GM23248 (cell line): ENCODE measurements at places on chromosomes 13 and 19. TPM values are rescaled to one million over a fixed set of nuclear protein-coding genes. Genes with fewer than 3 reads are reported as not detected.

DNA sequence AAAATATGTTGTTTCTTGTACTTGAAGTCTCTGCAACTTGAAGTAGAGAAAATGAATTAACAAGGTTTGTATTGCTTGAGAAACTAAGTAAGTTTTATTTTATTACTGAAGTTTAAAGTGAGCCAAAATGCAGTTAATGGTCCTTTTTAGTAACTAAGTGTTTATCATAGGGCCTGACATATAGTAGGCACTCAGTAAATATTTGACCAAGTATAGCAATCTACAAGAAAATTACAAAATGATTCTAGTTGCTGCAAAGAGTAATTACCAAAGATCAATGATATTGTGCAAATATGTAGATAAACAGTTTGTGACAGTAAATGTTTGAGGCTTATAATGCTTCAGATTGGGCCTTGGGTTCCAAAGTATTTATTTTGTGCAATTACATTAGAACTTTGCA is 2.4 kb upstream of the XPO4 start:
- no peaks in the 10 kb centered on the region; the same call in 1 of the 2 replicates for H3K36me3 ChIP-seq
- no peak overlapping the region for H3K27ac ChIP-seq
- DNase-seq, result no peak
- no peaks in the 10 kb centered on the region for H3K27me3 ChIP-seq
- H3K4me3 ChIP-seq, result no peak overlapping the region

DNA sequence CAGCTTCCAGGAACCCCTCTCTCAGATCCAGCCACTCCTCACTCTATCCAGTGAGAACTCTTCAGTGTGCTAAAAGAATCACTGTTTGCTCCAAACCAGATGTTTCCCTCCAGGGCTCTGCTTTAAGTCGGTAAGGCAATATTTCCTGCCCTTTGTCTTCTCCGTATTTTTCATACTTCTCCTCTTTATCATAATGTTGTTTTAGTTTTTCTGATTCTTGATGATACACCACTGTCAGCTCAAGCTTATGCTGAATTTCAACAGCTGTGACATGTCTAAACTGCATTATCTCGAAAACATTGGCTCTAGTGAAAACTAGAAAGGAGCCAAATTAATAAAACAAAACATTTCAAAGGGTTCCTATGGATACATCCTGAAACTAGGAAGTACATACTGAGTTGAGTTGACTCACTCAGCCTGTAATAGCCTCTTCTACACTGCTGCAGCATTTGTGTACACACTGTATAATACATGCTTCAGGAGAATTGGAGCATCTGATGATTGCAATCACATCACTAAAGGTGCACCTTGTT is 39.8 kb downstream of the GPR180 start:
- no peaks in the 10 kb centered on the region for H3K27me3 ChIP-seq
- H3K27ac ChIP-seq, result peak overlapping the region; percentile 75
- H3K36me3 ChIP-seq, result no peaks in the 10 kb centered on the region

The POLR1G gene
- total RNA-seq, result 3.9 and 8.8 TPM in 2 replicates

GRCh38 chr19:47402504-47402903 is 16.8 kb downstream of the MEIS3 start:
- no peak for DNase-seq
- H3K27ac ChIP-seq, result no peak overlapping the region
- no peak overlapping the region for H3K4me3 ChIP-seq
- H3K4me1 ChIP-seq, result no peaks in the 10 kb centered on the region
- H3K36me3 ChIP-seq, result no peaks in the 10 kb centered on the region; the same call in 1 of the 2 replicates

DNA sequence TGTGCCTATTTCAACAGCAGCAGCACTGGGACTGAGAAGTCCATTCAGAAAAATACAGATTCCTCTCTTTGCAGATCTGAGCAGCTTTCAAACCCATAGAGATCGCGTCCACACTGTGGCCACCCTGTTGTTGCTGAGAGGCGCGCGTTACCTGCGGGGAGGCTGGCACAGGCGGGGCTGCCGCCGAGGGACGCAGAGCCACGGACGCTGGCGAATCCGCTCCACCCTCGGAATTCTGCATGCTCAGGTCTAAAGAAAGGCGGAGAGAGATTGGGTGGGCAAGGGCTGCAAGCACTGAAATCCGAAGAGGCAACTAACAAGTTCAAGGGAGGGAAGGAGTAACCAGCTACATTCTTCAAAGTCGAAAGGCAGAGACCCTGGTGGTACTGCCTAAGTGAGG is 63.0 kb downstream of the RFX2 start:
- H3K4me3 ChIP-seq, result no peak overlapping the region
- H3K36me3 ChIP-seq, result no peaks in the 10 kb centered on the region
- H3K4me1 ChIP-seq, result no peaks in the 10 kb centered on the region
- no peak for DNase-seq
- no peak overlapping the region for H3K27ac ChIP-seq

The ITPKC gene
- 19.9 and 24.7 TPM in 2 replicates for total RNA-seq

DNA sequence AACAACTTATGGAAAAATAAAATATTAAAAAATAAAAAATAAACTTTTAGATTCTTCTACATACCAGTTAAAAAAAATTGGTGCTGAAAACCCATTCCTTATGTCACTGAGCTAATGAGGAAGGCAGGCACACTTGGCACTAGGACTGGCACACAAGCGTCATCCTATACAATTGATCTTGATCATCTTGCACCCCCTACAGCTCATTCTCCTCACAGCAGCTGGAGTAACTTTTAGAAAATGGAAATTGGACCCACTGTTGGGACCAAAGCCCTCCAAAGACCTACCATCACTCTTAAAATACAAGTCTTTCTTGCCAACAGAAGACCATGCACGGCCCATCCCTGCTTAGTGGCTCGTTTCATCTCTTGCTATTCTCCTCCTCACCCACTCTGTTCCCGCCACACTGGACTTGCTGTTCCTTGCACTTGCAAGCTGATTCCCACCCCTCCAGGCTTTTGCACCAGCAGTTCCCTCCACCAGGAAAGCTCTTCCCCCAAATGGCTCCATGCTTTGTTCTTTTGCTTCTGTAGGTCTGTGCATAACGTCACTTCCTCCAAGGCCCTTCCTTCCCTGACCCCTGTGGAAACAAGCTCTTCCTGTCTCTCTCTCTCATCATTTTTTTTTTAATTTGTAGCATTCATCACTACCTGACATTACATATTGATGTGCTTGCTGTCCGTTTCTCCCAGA is 11.6 kb downstream of the CTU1 start:
- DNase-seq, result peak; percentile 20
- no peaks in the 10 kb centered on the region for H3K36me3 ChIP-seq
- no peak overlapping the region for H3K27ac ChIP-seq
- no peak overlapping the region for H3K4me3 ChIP-seq

DNA sequence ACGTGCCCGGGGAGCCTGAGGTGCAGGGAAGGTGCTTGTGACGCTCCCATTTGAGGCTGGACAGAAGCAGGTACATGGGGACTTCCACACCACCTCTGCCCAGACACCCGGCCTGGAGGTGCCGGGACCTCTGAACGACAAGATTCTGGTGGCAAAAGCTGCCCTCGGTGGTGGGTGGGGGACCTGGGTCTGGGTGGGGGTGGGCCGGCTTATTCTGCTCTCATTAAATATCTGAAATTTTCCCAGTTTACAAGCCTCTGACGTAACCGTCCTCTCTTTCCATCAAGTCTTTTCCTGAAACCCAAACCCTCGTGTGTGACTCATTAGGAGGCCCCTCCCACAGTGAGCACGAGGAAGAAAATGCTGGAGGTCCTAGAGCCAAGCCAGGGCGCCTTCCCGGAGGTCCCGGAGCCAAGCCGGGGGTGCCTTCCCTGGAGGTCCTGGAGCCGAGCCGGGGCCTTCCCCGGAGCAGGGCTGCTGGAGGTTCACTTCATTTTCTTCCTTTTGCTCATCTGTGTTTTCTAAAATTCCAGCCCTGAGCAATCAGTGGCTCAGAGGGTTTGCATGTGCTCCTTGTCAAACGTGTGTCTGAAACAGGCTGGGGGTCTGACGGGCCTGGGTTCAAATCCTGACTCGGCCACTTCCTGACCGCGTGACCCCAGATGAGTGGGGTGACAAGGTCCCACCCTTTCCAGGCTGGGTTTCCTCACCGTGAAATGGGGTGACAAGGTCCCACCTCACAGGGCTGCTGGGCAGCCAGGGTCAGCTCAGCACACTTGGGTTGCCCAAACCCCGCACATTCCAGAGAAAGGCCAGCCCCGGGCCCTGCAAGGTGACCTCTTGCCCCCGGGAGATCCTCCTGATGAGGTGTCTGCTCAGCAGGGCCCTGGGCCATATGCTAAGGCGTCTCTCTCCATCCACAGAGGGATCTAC is 10.0 kb downstream of the CFD start:
- no peaks in the 10 kb centered on the region for H3K27me3 ChIP-seq
- no peak overlapping the region for H3K4me3 ChIP-seq
- peak overlapping the region; percentile 78 for H3K27ac ChIP-seq
- H3K4me1 ChIP-seq, result peaks cover 14% of the 10 kb centered on the region

The IGFL3 gene
- not detected in 2 replicates for total RNA-seq

The NALCN gene
- total RNA-seq, result 3.6 and 3.9 TPM in 2 replicates

The GRK1 gene
- not detected in 2 replicates for total RNA-seq

The KLK4 gene
- not detected in 2 replicates for total RNA-seq

- H3K4me3 ChIP-seq, result no peak overlapping the region
- H3K4me1 ChIP-seq, result no peaks in the 10 kb centered on the region
- no peaks in the 10 kb centered on the region for H3K36me3 ChIP-seq
- no peaks in the 10 kb centered on the region for H3K27me3 ChIP-seq
Measured at GRCh38 chr19:40394816-40395210, 4.8 kb upstream of the HIPK4 start.

GRCh38 chr19:17963936-17964691 is 2.8 kb upstream of the KCNN1 start:
- no peak overlapping the region for H3K27ac ChIP-seq
- no peaks in the 10 kb centered on the region for H3K36me3 ChIP-seq
- peaks cover 36% of the 10 kb centered on the region for H3K27me3 ChIP-seq
- no peak overlapping the region for H3K4me3 ChIP-seq
- DNase-seq, result no peak

- H3K27me3 ChIP-seq, result no peaks in the 10 kb centered on the region
- peak overlapping the region; percentile 100 for H3K27ac ChIP-seq
- H3K4me1 ChIP-seq, result peaks cover 85% of the 10 kb centered on the region
- no peak overlapping the region for H3K4me3 ChIP-seq
Measured at GRCh38 chr19:38654628-38655055, 7.2 kb downstream of the ACTN4 start.

The CHERP gene
- 1.4 and 2.9 TPM in 2 replicates for total RNA-seq

The FLT1 gene
- 18.6 and 26.6 TPM in 2 replicates for total RNA-seq
